ENCODE measurements at places on chromosomes 1 and 21.
A peak's percentile ranks its signal among the peaks of the same experiment; 100 is the strongest.

DNA sequence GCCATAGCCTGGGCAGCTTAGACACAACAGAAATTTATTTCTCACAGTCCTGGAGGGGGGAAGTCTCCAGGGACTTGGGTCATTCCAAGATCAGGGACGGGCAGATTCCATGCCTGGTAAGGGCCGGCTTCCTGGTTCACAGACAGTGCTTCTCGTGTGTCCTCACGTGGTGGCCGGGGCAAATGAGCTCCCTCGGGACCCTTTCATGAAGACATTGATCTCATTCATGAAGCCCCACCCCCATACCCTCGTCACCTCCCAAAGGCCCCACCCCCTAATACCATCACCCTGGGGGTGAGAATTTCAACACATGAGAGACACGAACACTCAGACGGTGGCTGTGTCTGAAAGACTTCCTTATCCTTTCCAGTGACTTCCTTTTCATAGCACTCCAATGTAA, 51.5 kb downstream of the ACOT7 start:
- DNase-seq = no peak

GRCh38 chr1:231274119-231274825, 33.3 kb downstream of the GNPAT start:
- no peak for DNase-seq

GRCh38 chr1:228150461-228151179, 890 bp downstream of the GJC2 start:
- DNase-seq = no peak

GRCh38 chr1:165576536-165576935, 32.7 kb downstream of the LRRC52 start:
- no peak for DNase-seq

DNA sequence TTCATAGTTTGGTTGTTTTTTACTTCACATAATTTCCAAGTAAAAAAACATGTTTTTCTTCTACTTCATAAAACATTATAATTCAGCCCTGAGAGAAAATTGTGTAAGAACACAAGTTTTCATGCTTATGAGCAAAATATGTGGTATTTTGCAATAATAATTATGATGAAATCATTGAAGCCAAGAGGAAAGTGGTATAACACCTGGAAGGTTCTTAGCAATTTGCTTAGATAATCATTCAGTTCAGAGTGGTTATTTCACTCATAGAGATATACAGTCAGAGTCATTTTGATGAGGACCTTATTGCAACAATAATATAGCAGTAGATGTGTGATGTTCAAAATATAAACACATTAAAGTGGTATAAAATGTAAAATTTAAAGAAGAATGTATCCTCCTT, 94.5 kb downstream of the PLPPR4 start:
- no peak for DNase-seq

DNA sequence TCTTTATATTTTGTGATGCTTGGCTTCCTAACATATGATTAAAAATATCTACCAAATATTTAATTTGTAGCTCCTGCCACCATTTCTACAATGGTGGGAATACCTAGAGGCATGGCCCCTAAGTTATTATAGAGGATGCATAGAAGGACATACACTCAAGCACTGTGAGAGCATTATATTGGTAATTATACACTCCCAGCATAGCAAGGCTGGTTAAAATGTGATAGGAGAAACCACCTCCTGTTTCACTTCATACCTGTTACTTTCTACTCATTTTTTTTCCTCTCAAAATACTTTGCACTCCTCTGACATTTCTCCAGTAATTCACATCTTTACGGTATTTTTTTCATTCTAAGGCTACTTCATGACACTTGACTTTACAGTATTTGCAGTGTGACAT, 92.9 kb downstream of the HS2ST1 start:
- DNase-seq = no peak

GRCh38 chr1:165560883-165561656, 17.3 kb downstream of the LRRC52 start:
- DNase-seq = no peak

DNA sequence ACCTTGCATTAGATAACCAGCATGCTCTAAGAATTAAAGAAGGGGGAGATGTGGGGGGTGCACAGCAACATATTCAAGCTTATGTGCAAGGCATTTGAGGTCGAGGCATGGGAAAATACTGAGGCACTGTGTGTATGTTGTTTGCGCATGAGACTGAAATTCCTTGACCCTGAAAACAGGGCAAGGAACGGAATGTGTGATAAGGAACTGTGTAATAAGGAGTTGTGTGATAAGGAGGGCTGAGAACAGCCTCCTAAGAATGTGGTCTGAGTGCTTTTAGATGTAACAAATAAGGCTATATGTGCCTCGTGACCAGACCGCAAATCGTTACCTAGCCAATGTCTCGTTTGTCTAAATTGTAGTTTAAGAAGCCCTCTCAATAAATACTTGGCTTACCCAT, 26.5 kb upstream of the ITLN1 start:
- no peak for DNase-seq

DNA sequence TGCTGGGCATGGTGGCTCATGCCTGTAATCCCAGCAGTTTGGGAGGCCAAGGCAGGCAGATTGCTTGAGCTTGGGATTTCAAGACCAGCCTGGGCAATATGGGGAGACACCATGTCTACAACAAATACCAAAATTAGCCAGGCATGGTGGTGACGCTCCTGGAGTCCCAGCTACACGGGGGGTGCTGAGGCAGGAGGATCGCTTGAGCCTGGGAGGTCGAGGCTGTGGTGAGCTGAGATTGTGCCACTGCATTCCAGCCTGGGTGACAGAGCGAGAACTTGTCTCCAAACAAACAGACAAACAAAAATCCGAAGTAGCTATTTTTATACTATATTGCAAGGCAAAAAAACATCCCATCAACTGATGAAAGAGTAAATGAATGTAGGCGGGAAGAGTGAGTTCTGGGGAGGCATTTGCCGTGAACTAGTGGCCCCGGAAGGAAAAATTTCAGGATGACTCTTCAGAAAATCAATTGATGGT, 40.6 kb downstream of the NCMAP start:
- no peak for DNase-seq

DNA sequence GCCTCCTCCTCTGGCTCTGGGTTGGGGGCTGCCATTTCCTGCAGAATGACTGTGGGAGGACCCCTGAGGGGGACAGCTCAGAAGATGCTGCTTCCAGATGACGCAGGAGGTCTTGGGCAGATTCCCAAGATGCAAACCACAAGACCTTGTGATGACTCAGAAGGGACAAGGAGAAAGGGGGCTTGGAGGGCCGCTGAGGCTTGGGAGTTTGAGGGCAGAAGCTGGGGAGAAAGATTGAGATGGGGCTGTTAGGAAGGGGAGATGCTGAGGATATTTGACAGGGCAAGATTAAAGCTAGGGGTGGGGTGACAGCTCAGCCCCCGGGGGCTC, 7.5 kb downstream of the PTPRU start:
- no peak for DNase-seq

GRCh38 chr1:19825298-19825697, 10.2 kb upstream of the RNF186 start:
- no peak for DNase-seq

DNA sequence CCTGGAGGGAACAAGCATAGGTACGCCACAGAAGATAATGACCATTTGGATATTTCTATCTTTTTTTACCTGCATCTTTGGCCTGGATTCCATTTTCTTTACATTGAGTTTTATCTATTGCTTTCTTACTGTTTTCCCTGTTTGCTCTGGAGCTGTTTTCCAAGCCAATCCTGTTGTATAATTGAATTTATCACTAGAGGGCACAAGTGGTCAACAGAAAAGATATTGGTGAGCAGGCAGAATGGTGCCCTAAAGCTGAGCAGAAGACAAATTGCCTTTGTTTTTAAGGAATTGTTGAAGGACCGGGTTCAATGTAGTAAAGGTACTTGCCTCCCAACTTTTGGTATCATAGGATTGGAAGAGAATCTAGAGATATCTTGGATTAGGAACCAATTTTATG, 152.8 kb downstream of the PPP1R12B start:
- DNase-seq = no peak

DNA sequence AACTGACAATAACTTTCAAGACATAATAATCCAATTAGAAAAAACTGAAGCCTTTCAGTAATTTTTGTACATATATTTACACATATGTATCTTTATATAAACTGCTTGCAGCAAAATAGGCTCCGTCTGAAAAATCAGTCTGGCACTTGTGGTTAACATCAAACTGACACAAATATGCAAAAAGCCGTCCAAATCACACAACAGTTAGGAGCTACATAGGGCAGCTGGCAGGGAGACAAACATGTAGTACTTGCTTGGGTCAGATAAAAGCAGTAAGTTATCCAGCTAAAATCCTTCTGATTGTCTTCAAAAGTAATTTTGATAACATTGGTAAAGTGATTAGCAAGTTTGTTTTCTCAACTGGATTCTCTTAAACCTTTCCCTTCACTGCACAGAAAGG, 14.7 kb upstream of the GUCA2A start:
- no peak for DNase-seq

- no peak for DNase-seq
Observed at GRCh38 chr1:215963040-215963439, 395.9 kb downstream of the KCTD3 start.

DNA sequence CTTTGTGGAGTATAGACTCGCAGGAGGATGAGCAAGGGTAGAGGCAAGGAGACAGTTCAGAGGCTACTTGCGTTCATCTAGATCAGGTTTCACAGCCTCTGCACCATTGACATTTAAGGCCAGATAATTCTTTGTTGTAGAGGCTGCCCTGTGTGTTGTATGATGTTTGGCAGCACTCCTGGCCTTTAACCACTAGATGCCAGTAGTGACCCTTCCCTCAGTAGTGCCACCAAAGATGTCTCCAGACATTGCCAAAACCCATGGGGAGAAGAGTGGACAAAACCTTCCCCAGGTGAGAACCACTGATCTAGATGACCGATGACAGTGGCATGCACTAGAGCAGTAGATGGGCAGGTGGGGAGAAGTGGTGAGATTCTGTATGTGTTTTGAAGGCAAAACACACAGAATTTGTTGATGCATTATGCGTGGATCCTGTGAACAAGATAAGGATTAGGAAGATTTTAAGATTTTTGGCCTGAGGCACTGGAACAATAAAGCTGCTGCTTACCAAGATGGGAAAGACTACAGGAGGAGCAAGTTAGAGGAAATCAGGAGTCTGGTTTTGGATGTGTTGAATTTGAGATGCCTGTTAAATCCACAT, 9.9 kb upstream of the COG2 start:
- DNase-seq = no peak

GRCh38 chr1:10429868-10430215, 391 bp upstream of the CENPS start:
- DNase-seq = no peak

GRCh38 chr1:10897981-10898728, 101.7 kb upstream of the CASZ1 start:
- DNase-seq = no peak

DNA sequence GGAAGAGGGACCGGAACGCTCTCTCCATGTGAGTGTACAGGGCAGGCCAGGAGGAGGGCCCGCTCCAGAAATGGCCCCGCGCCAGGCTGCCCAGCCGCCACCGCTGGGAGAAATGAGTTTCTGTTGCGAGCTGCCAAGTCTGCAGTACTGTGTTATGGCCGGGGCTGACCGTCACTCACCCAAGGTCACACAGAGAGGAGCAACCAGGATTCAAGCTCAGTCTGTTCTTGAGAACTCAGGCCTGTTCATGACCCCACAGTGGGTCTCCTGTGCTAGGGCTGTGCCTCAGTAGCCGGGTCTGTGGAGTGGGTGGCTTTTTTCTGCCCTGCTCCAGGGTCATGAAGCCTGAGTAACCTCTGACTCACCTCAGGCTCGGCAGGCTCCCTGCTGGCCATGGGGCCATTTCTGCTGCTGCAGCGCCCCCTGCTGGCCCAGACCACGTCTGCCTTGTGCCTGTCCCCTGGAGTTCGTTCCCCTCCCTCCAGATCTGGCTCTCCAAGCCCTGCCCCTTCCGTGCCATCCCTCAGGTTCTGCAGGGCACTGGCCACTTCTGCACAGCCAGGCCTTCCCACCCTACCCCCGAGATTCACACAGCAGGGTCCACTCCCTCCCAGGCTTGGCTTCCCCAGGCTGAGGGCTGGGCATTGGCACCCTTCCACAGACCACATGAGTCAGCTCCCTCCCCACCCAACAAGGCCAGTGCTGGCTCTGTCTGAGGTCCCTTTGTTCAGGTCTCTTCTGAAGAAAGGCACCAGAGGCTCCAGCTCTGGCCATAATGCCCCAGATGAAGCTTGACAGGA, 51.8 kb downstream of the EDN2 start:
- DNase-seq = peak; percentile 57

DNA sequence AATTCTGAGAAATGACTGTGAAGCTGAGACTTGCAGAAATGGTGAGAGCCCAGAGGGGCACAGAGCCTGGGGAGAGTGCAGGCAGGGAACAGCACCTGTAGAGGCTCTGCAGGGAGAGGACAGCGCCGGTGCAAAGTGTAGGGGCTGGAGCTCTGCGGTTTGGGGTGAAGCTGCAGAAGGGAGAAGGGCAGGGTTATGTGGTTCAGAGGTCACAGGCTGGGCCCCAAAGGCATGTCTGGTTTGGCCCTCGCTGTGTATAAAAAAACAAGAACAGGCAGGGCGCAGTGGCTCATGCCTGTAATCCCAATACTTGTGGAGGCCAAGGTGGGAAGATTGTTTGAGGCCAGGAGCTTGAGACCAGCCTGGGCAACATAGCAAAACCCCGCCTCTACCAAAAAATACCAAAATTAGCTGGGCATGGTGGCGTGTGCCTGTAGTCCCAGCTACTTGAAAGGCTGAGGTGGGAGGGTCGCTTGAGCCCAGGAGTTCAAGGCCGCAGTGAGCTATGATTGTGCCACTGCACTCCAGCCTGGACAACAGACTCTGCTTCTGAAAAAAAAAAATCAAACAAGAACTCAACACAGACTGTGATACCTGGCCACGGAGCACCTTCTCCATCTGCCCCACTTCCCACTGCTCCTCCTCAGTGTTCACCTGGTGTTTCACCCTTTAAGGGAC, 29.1 kb downstream of the SERINC2 start:
- no peak for DNase-seq

- DNase-seq = no peak
Observed at GRCh38 chr1:110387048-110387754, 3.6 kb downstream of the SLC16A4 start.

DNA sequence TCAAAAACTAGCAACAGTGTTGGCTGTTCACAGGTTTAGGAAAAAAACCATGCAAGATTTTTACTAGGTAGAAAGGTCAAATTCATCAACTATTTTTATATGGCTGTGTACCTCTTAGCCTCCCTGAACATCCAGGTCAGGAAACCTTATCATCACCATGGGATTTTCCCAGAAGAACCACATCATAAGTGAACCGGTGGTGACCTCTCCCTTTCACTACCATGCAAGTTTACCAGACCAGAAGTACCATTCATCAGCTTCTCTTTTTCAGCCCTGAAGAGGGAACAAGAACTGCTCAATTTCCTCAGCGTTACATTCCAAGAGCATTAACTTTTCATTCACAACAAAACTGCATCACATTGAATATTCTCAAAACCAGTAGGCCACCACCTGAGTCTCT, 5.9 kb downstream of the SSBP3 start:
- DNase-seq = no peak

- DNase-seq = no peak
Observed at GRCh38 chr1:207510444-207510843, 14.5 kb downstream of the CR1 start.

DNA sequence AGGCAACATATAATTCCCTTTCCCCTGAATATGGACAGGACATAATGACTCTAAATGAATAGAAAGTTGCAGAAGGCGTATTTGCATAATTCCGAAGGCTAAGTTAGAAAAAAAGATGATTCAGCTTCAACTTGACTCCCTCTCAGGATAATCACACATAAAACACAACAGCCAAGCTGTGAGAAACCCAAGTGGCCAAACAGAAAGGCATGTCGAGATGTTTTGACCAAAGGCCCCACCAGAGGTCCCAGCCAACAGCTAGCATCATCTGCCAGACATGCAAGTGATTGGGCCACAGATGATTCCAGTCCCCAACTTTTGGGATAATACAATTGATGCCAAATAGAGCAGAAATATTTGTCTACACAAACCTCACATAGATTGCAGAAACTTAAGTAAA, 444.9 kb downstream of the LTN1 start:
- no peak for DNase-seq
